Right lung (tissue), 10 donors: ENCODE measurements at places on chromosomes 16 and 17. TPM values are rescaled to one million over a fixed set of nuclear protein-coding genes. Genes with fewer than 3 reads are reported as not detected.

DNA sequence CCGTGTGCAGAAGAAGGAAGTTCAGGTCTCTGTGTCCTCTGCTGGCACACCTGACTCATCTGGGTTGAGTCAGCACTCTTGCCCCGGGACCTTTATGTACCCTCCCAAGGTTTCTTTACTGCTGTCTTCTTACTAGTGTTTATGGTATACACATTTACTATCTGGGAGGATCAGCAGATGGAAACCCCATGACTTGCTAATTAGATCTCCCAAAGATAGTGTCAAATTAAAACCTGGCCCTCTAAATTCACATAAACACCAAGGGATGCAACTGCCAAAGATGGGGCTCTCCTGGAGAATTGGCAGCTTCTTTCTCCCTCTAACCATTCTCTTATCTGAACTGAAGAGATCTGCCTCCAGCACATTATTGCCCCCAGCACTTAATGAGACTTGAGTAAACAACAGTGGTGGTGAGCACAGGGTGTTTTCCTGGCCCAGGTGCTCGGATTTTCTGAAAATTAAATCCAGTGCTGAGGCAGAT lies 718.1 kb upstream of the SOX9 start:
- no peak for DNase-seq

The B4GALNT2 gene
- polyA plus RNA-seq: 0.51 TPM

DNA sequence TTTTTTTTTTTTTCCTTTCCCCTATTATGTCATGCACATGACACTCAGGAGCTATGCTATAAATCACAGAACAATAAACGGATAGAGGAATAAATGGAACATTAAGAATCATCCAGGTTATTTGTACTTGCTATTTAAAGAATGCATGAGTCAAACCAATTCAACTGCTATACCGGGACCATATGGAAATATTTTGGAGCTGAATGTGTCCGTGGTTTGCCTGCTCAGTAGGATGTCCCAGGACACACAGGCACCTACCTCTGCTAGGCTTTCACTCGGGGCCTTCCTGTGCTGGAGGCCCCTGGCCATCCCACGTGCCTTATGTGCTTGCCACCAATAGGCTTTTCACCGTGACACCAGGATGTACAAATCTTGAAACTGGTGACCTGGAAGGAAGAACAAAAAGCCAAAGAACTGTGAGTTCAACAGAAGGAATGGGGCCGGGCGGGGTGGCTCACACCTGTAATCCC lies 15.3 kb upstream of the SEC14L1 start:
- DNase-seq: no peak

- no peak for DNase-seq
Observed at GRCh38 chr17:17779015-17779611, 57.7 kb downstream of the SREBF1 start.

DNA sequence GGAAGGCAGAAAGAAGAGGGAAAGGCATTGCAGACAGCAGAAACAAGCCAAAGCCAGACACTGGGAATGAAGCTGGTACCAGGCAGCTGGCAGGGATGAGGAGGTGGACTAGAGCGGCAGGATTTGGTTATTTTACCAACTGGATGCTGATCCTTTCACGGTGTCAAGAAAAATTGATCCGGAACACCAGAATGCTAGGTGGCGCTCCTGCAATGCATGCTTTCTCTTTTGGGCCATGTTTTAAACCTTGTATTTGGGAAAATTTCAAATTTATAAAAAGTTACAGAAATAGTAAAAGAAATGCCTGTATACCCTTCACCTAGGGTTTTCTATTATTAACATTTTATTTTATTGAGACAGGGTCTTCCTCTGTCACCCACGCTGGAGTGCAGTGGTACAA lies 224.7 kb downstream of the SOX9 start:
- no peak for DNase-seq

DNA sequence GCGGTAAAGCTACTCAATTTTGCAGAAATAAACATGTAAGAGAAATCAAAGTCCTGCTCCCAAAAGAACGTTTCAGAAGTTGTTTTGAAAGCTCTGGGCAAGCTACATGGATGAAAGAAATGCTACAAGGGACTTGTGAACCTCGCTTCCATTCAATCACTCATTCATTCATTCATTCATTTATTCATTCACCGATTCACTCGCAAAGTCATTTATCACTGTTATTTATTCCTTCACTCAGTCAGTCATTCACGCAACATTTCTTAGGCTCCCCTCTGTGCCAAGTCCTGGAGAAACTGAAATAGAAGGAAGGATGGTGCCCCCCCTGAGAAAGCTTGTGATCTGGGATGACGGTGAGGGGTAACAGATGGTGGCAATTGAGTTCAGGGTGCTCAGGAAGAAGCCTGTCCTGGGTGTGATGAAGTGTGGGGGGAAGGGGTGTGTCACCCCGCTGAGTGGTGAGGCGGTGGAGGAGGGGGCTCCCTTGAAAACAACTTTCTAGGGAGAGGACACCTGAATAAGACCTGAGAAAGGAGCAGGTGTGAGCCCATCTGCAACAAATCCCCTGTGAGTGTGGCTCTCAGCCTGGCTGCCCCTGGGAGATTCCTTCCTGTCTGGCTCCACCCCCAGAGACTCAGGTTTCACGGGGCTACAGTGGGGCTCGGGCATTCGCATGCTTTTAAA lies 36.3 kb upstream of the PRSS54 start:
- no peak for DNase-seq

DNA sequence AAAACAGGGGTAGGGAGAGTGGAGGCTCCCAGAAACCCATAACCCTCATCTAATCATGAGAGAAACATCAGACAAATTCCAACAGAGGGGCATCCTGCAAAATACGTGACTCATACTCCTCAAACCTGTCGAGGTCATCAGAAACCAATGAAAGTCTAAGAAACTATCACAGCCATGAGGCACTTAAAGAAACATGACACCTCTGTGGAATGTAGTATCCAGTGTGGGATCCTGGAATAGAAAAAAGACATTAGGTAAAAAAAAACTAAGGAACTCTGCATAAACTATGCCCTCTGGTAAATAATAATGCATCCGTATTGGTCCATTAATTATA lies 16.4 kb downstream of the CDH5 start:
- no peak for DNase-seq

DNA sequence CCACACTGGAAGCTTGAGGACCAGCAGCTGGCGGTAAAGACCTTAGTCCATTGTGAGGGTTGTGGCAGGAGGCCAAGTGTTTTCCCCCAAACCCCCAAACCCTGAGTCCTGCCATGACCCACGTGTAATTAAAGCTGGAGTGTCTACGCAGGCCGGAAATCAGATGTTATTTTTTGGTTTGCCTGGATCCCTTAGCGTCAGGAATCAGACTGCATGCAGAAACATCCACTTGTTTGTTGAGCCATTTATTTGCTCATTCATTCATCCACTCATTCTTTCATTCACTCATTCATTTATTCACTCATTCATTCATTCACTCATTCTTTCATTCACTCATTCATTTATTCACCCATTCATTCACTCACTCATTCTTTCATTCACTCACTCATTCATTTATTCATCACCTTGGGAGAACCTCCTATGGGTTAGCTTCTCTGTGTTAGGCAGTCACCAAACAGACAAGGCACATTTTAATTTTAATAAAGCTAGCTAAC lies 313.1 kb downstream of the MAF start:
- no peak for DNase-seq

The HSD17B2 gene
- 0.78 TPM for polyA plus RNA-seq

The DNASE1L2 gene
- 1.2 TPM for polyA plus RNA-seq

DNA sequence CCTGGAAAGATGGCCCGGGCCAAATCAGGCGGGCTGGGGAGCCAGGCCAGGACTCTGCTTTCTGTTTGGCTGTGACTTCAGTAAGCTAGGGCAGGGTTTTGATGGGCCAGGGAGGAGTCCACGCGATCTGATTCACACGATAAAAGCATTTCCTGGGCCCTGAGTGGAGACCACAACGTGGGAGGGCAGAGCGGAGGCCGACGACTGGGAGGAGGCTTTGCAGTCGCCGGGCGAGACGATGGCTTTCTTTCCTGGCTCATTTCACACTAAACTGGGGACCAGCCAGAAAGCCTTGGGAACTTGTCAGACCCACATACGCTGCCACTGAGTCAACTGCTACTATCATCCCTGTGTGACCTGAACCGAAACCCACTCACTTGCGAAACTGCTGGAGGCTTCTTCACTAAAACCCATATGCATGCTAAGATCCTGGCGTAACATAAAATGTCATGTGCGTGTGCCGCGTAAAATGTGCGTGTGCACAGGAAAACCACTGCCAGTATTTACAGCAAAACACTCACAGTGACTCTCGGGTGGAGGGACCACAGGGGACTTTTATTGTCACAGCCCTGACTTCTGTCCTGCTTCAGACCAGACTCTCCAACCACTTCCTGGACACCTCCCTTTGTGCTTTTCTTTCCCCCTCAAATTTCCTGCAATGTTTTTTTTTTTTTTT lies 14.2 kb upstream of the RHBDF2 start:
- no peak for DNase-seq

The OR2C1 gene
- 0.39 TPM for polyA plus RNA-seq

- no peak for DNase-seq
Observed at GRCh38 chr17:43547659-43548256, 1.6 kb upstream of the ETV4 start.

DNA sequence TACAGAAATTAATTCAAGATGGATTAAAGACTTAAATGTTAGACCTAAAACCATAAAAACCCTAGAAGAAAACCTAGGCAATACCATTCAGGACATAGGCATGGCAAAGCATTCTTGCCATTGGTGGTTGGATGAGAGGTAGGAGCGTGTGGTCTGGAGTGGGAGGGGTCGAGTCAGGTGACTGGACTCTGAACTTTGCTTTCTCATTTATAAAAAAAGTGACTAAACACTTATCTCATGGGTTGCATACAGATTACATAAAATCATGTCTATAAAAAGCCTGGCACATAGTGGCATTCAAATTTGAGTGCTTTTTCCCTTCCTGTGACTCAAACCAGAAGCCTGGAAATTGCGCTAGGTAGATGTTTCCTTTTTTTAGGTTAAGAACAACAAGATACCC lies 159.7 kb upstream of the SHISA6 start:
- no peak for DNase-seq
